ENCODE measurements at places on chromosomes 7 and 10.

DNA sequence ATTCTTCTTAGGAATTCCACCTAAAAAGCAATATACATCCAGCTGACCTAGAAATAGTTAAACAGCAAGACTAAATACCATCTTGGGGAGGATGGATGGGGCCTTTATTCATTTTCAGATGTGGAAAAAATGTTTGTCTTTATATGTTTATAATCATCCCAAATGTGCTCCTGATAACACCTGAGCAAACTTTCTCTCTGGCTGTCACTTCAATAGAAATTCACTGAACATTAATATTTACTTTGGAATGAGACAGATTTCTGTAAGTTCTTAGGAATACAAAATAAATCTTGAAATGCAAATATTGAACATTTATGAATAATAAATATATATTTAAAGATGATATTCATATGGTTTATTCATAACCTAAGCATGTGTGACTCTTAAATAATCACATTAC, 185.4 kb downstream of the DGKB start:
- no peak for DNase-seq

DNA sequence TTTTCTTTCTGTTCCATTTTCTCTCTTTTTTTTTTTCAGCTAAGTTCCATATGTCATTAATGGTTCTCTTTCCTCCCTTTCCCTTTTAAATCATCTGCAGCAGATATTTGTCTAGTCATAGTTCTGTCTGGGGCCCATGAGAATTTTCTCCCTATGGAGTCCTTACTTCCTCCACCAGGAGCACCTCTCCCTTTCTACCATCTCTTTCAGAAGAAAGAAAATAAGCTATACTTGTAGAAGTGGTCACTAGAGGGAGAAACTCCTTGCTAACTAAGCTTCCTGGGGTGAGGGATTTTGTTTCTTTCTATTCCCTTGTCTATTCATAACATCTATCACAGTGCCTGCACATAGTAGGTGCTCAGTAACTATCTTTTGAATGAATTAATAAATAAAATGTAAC, 230.2 kb upstream of the HPS1 start:
- DNase-seq = no peak

DNA sequence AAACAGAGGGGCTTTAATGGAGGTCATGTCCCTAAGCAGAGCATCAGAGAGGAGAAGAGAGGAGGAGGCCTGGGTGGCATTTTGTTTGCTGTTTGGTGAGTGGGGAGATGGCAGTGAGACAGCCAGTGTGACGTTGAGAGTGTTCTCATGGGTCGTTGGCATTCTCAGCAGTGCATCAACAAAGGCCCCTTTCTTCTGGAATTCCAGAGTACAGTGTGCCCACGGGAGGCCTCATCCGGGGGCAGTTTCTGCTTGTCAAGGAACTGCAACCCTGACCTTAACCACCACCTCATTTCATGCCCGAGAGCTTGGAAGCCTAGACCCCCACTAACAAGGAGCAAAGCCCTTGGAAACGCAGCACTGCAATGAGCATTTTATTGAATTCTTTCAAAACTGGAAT, 92.9 kb downstream of the CELF2 start:
- DNase-seq = no peak

DNA sequence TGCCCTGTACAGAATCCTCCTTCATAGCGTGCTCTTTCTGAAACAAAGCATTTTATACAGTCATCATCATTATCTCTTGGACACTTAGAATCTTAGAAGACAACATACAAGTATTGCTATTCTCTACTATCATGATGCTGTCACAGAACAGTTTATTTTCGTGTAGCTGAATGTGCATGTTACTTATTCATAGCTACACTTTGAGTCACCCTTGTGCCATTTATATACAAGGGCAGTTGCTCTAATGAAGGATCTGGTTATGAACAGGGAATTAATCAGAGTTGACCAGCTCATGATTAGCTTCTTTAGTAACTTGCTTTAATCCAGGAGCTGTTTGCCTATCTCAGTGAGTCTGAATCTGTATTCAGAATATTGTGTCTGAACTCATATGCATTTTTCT, 11.2 kb downstream of the CASP2 start:
- DNase-seq = no peak

DNA sequence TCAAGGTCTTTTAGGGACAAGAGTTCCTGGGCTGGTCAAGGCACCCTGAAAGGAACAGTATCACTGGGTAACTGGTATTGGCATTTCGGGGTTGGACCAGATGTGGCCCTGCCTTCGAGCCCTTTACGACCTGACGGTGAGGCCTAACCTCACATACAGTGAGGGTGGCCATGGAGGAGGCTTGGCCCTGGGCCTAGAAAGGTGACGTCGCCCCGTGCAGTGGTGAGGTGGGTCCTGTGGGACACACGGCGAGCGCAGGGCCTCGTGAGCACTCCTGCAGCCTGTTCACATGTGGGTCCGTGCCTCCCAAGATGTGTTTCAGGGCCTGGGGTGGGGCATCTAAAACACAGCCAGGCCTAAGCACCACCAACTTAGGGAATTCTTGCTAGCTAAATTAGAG, 36.1 kb downstream of the CRHR2 start:
- no peak for DNase-seq

DNA sequence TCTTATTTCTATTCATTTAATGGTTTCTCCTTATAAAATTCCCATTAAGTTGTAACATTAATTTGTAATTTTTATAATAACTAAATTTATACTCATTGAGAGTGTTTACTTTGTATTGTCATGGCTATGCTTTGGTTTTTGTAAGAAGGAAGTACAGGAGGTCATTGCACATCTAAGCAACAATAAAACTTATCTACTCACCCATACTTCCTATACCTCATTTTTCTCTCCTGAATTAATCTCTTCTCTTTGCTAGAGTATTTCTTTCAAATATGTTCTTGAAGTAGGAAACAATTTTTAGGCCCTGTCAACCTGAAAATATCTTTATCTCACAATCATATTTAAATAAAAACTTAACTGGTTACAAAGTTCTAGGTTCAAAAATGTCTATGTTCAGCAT, 95.4 kb upstream of the WDR11 start:
- no peak for DNase-seq

DNA sequence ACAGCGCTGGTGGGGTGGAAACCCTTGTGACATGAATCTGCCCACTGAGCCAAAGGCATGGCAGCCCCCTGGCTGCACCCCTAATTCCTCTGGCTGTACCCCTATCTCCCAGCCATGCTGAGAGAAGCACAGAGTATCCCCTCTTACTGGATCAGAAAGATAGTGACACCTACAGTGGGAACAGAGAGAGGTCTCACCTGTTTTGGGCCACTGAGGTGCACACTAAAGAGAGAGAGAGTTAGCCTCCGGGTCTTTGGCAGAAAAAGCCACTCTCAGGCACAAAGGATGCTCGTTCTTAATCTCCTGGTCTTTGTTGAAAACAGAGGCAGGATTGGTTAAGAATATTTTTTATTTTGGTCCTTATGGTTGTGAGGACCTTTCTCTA, 11.3 kb downstream of the TSPAN14 start:
- DNase-seq = no peak

GRCh38 chr10:34102893-34103506, 712.1 kb downstream of the PARD3 start:
- no peak for DNase-seq

DNA sequence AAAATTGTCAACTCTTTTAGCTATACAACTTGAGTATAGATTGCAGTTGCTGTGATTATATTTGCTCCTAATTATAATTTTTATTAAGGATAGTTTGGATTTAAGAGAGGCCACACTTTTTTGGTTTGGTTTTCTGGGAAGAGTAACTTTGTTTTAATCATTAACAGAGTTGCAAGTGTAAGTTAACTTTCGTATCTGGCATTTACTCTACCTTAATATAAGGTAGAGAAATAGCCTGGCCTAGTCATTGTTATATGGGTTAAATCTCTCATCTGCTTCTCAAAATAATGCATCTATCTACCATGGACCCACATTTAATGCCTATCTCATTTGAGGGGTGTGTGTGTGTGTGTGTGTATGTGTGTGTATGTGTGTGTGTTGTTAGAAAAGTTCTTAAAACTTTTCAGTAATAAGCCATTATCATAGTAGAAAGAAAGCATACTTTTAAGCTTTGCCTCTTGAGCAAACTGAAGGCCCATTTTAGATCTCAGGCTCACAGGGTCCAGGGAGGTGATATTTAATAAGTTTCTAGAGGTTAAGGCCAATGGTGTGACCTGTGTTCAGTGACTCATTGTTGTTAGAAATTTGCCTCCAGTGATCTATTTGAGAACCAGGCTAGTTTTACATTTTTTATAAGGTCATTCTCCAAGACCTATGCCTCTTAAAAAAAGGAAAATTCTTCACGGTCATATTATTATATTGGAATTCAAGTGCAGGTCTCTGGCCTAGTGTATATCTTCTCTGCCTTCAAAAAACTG, 10.9 kb upstream of the TEX47 start:
- DNase-seq = no peak

DNA sequence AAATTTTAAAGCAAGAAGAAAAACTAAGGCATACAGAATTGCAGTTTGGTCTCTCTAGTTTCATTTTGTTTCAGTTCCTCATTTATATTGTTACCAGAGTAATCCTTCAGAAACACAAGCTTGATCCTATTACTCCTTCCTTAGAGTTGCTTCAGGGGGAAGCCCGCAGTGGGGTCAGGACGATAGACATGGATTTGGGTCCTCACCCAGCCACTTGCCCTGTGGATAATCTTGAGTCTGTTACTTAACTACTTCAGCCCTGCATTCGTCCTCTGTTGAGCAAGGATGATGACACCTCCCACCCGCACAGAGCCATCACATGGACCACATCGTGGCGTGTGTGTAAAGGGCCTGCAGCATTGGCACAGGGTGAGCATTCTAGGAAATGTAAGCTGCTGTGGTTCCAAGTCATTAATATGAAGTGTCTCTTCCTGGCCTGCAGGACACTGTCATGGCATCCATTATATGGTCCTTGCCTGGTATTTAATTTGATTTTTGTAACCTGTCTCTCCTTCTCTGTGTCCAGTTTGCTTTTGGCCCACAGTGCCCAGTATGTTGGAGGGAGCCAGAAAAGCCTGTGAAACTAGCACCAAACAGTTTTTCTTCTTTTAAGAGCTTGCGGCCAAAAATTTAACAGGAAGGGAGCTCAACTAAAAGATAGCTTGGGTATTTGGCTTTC, 111.2 kb downstream of the EEPD1 start:
- no peak for DNase-seq

GRCh38 chr10:25177093-25177753, 2.4 kb downstream of the GPR158 start:
- no peak for DNase-seq

GRCh38 chr7:44391171-44391570, 65.8 kb upstream of the CAMK2B start:
- DNase-seq = no peak

GRCh38 chr7:4817178-4817901, 41.9 kb downstream of the AP5Z1 start:
- DNase-seq = no peak

- no peak for DNase-seq
Observed at GRCh38 chr7:155824227-155824886, 12.1 kb upstream of the SHH start.

All from HuH-7.5 (cell line).